ENCODE measurements at places on chromosomes 6 and 20. TPM values are rescaled to one million over a fixed set of nuclear protein-coding genes. Genes with fewer than 3 reads are reported as not detected.

The RNF8 gene
- total RNA-seq = 17.7 TPM

The MAS1 gene
- 0.09 TPM for total RNA-seq

The SAMHD1 gene
- total RNA-seq = 23.4 TPM

DNA sequence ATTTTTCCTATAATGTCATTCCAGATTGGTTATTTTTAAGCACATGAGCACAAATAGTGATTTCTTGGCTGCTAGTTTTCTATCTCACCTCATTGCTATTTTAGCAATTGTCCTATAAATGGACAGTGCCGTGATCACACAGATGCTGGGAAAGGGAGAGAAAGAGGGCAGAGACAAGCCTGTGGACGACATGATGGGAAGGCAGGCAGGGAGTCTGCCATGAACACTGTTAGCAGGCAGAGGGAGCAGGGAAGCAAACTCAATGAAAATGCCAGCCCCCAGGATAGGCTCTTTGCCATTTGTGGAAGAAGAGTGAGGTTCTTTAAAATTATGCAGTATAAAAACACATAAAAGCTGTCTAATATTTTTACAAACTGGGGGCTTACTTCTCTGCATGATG is 96.8 kb downstream of the ADTRP start:
- DNase-seq = no peak

- DNase-seq = no peak
These were observed 24.6 kb upstream of the FOXC1 start for GRCh38 chr6:1584996-1585668.

DNA sequence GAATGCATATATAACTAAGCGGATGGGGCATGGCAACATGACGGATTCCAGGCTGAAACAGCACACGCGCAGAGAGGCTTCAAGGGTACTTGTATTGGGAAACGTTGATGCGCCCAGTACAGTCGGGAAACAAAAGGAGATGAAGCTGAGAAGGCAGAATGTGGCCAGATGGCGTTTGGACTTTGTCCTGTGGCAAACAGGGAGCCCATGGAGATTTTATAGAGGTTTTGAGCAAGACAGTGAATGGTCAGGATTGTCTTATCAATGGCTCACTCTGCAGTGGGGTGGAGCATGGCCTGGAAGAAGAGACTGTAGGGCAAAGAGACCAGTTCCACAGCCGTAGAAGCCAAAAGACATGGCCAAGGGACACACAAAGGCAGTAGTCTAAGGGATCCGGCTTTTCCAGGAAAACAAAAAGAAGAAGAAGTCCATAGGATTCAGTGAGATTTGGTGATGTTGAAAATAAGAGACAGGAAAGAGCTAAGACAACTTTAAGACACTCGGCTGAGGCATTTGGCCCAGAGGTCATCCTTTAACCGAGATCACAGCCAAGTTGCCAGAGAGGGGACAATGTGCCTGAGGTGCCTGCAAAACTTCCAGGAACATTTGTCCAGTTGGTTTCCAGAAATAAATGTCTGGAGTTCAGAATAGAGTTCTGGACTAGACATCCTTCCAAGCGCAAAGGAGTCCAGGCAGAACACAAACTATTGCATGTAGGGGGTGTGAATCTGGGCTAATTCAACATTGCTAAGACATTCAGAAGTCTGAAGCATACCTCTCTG is 123.0 kb upstream of the RREB1 start:
- no peak for DNase-seq

GRCh38 chr20:43731927-43732326 is 5.1 kb upstream of the GTSF1L start:
- no peak for DNase-seq

- DNase-seq = no peak
These were observed 11.3 kb upstream of the AFDN start for GRCh38 chr6:167815296-167815980.

DNA sequence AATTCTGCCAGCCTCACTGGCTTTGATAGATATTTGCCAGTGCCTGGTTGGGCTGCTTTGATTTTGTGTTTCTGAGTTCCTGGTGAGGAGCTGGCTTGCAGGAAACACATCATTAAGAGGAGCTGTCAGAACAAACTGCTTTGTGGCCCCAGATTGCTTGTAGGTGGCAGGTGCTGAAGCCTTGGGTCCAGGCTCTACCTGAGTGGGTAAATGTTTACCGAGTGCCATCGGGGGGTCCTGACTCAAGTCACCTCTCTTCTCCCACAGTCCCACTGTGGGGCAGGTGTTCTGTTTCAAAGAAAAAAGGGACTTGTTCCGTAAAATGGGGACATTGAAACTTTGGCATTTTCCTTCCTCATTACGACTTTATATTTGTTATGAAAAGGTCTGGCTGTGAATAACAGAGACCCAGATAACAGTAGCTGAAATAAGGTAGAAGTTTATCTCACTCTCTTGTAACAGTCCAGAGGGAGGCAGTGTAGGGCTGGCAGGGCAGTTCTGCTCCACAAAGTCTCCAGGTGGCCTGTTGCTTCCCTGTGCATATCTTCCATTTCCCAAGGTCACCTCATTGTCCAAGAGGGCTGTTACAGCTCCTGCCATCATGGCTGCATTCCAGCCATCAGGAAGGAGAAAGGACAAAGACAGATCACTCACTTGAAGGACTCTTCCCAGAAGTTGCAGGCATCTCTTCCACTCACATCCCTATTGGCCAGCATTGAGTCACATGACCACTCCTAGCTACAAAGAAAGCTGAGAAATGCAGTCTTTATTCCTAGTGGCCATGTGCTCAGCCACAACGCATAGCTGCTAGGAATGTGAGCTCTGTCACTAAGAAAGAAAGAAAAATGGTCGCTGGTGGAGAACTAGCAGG is 149.9 kb upstream of the KCNG1 start:
- DNase-seq = no peak

- no peak for DNase-seq
These were observed 146.4 kb downstream of the ERMARD start for GRCh38 chr6:169897601-169898358.

DNA sequence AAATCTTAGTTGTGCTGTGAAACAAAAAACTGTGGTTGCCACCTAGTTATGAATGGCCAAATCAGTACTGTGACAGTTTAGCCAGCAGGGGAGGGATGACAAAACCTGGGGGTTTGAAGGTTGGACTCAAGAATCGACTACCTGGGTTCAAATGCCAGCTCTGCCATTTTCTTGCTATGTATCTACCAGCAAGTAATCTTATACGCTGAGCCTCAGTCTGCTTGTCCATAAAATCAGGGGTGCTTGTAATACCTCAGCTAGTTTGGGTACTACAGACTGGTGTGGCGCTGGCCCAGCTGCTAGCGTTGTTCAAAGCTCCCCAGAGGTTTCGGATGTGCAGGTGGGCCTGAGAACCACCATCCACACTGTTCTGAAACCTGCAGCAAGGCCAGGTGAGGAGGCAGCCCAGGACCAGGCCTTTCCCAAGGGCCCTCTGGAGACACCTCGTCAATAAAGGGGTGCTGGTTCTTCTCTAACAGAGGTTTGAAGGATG is 40.4 kb downstream of the TRAM2 start:
- DNase-seq = no peak

DNA sequence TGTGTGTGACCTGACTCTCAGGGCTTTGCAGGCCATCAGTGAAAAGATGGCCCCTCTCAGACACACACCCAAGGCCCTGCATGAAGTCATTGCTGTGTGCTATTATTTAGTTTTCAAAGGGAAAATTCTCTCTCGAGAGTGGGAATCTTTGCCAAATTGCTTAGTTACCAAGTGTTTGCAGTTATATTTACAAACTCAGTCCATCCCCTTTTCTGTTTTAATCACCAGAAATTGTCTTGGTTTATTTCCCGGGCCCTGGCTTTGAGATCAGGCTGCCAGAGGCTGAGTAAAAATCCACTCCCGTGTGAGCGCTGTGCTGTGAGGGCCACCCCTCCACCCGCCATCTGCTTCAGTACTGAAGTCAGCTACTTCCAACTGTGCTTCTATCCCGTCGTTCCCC is 163.1 kb downstream of the SOD2 start:
- no peak for DNase-seq

- DNase-seq = no peak
These were observed 118.4 kb downstream of the FARS2 start for GRCh38 chr6:5379647-5380242.

GRCh38 chr6:41411961-41412360 is 76.6 kb downstream of the NCR2 start:
- DNase-seq = no peak

Data from cerebellum (tissue), 4 donors.